Stimulated activated naive CD8-positive, alpha-beta T cell treated with anti-CD3 and anti-CD28 coated beads, Interleukin-15, amount 100 ng/mL, for 72 hours (primary cell): ENCODE measurements at places on chromosomes 6 and 20.

DNA sequence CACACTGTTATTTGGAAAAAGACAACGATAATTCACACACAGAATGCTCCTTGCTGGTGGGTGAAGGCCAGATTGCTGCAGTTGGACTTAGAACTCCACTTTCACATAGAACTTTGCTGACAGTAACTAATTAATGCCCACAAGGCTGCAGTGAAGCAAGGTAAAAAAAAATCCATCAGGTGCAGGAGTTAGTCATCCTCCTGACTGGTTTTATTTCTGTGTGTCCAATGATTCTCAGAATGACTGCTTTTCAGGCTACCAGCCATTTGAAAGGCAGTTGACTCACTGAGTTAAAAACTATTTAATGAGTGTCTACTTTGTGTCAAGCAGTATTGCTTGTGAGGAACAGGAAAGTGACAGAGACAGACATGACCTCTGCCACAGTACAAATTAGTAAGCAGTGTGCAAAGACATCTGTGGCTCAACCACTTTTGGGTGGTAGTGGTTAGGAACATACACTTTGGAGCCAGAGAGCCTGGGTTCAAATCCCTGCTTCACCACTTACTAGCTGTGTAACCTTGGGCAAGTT is 41.9 kb downstream of the ELOVL5 start:
- peak; percentile 15 for DNase-seq

GRCh38 chr6:20802596-20802995 is 268.3 kb downstream of the CDKAL1 start:
- DNase-seq = no peak

DNA sequence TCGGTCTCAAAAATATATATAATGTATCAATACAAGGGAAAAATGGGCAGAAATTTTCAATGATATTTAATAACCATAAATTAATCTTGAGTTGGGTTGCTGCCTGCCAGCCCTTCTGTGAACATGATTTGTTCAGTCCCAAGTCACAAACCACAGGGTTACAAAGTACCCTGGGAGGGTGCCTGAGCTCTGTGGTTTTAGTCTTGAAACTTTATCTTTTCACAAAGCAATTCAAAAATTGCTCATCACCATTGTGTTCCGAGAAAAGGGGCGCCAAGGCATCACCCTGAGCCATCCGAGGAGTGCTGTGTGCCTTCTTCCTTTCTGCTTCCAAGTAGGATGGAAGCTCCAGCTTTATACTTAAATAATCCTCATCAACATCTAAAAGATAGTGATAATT is 141.6 kb upstream of the AKAP12 start:
- no peak for DNase-seq

GRCh38 chr20:57772349-57772964 is 62.6 kb upstream of the PMEPA1 start:
- DNase-seq = no peak

GRCh38 chr20:36466089-36466488 is 75.2 kb upstream of the MYL9 start:
- DNase-seq = no peak

- DNase-seq = no peak
Measured at GRCh38 chr6:167349631-167350274, 24.9 kb downstream of the TTLL2 start.

DNA sequence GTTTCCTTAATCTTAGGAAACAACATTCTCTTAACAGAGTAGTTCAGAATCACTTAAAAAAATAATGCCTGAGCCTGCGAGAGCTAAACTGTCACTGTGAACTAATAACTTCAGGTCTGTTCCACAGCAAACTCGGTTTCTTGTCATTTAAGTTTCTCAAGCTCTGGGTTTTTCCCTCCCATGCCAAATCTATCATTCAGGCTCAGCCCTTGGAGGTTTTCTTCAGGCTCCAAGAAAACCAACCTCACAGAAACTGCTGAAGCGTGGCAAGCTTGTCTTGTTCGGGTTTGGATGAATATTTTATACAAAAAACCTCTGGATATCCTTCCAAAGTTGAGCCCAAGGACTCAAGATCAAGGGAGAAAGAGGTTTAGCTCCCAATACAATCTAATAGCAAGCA is 99.7 kb upstream of the SNX9 start:
- no peak for DNase-seq

DNA sequence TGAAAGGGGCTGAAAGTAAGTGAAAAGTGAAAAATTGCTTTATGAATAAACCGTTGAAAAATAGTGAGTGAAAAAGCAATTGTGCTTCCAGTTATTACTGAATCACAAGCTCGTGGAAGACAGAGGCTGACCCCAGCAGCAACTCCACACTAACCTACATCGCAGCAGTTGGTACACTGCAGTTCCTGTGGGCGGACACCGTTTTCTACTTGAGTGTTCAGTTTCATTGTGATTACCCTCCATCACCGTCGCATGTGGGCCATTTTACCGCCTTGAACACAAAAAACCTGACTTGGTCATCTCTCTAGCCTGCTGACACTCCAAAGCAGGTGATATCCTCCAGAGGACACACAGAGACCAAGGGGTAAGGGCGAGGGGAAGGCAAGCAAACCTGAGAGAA is 28.4 kb downstream of the PRDM1 start:
- DNase-seq = peak; percentile 82

DNA sequence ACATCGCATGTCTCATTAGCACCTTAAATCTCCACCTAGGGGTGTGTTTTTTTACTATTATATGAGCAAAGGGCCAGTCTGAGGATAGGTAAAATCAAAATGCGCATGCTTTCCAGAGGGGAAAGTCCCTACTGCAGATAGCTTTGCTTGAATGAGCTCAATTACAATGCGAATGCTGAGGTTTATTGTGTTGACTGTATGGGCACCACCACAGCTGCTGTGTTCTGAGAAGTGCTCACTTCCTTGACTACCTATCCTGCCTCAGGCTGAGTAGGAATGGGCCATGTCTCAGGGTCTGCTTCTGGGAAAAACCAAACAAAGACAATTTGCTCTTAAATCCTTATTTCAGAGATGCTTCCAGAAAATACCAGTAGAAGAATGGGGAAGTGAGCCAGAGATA is 36.6 kb downstream of the MOCS1 start:
- DNase-seq = no peak

GRCh38 chr20:13809855-13810254 is 25.0 kb downstream of the NDUFAF5 start:
- DNase-seq = no peak

DNA sequence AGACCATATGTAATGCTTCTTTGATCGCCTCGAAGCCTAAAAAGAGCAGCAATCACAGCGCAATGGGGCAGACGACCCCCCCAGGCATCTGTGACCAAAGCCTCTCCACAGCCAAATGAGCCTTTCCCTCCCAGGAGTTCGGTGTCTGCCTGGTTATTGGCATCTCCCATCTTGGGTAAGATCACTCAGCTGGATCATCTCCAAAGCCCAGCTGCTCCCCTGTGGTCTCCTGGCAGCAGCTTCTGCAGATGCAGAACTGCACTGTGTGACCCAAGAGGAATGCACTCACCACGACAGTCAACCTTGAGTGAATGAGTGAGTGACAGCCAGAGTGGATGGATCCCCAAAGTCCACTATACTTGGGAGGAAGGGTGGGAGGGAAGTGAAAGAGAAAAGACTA is 44.8 kb upstream of the IYD start:
- no peak for DNase-seq

DNA sequence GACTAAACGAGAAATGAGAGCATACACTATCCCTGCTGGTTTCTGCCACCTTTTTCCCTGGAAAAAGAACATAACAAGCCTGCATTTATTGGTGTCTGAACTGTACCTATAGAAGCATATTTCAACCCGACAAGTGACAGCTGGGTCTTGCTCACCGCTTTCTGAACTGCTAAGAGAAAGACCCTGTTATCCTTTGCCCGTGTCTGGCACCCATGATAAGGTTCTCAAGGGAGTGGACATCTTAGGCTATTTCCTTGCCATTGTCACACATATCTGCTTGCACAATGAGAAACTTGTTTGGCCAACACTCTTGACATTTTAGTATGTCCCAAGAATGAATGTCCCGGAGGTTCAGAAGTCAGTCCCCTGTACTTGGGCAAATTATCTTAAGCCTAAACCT is 19.3 kb downstream of the RIPOR2 start:
- no peak for DNase-seq

- DNase-seq = no peak
Measured at GRCh38 chr6:137588472-137588871, 94.3 kb upstream of the OLIG3 start.

GRCh38 chr20:13671512-13671911 is 32.8 kb upstream of the TASP1 start:
- DNase-seq = no peak
